H9 (cell line): ENCODE measurements at places on chromosomes 12 and 14.

DNA sequence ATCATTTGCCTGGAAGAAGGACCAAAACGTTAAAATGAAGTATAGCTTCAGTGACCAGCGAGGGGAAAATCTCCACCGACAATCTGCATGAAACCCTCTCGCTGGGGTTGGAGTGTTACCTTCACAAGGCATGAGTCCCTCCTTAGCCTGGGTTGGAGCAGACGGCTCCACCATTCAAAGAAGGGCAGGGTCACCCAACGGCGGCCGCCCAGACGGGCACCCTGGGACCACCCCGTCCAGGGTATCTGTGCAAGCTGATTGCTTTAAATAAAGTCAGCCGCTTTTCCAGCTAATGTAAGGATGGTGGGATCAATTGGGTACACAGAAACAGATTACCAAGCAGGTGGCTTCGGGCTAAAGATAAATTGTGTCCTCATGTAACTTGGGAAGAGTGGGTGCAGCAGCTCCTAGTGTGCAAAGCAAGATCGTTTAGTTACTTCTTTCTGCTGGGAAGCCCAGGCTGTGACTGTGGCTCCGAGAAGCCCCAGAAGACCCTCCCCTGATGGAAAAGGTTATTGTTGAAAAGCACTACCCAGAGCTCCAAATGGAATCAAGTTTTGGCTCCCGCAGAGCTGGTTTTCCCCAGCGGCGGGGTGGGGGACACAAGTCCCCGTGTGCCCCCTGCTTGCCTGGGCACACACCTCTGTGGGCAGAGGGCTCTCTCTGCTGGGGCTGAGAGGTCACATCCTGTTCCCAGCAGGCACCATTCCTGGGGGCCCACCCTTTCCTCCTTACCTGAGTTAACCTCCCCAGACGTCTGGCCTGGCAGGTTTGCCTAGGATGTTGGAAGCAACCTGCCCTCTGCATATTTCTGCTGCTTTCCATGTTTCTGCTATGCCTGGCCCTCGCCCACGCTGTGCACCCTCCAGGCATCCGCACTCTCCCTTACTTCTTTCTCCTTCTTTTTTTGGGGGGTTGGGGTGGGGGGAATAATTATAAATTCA lies 318.6 kb upstream of the DIO3 start:
- DNase-seq, result peak; percentile 23

- peak; percentile 80 for DNase-seq
Measured at GRCh38 chr14:77141214-77142004, at the start of gene ZDHHC22. TSS of gene ZDHHC22 (minus strand) at chr14:77141791. CDS start at chr14:77139738, 2,053 bp downstream.

GRCh38 chr14:95111507-95112164 lies 45.7 kb downstream of the DICER1 start:
- no peak for DNase-seq

DNA sequence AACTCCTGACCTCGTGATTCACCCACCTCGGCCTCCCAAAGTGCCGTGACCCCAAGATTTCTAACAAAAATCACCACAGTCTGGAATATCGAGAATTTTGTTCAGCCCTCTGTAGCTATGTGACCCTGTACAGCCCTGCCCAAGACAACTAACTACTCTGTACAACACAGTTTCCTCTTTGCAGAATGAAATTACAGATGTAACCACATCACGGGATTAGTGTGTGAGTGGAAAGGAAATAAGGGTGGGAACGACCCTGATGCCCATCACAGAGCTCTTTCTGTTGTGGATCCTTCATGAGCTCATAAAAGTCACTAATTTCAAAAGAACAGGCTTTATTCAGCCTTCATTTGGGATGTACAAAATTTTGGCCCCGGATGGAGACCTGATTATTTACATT lies 50.5 kb upstream of the KRR1 start:
- DNase-seq, result no peak

- DNase-seq, result no peak
Measured at GRCh38 chr12:124916374-124917134, 2.1 kb upstream of the UBC start.

DNA sequence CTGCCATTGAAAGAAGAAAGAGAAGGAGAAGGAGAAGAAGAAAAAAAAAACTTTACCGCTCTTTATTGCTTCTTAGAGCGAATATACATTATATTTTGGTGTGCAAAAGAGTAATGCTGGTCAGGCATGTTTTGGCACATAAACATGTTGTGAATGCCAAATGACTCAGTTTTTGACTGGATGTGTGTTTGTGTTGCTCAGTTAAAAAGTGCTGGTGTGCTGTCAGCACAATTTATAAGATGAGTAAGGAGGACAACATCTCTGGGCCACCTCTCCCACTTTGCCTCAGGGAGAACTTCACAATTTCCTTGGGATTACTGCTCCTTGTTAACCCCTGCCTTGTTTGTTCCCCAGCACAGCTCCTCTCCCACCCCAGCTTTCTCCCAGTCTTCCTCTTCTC lies 584.8 kb downstream of the ETNK1 start:
- no peak for DNase-seq
